SJCRH30 (cell line): ENCODE measurements at places on chromosomes 11 and 22. TPM values are rescaled to one million over a fixed set of nuclear protein-coding genes. Genes with fewer than 3 reads are reported as not detected.

Gene CCDC81
- 0.81 and 1.2 TPM in 2 replicates for total RNA-seq

Gene SMIM38
- 0.30 and 0.40 TPM in 2 replicates for total RNA-seq

Gene CHRNA10
- 0.33 and 0.91 TPM in 2 replicates for total RNA-seq

Gene SCO2
- total RNA-seq, result 0.71 and 2.1 TPM in 2 replicates

Gene MS4A12
- total RNA-seq, result not detected in 2 replicates

Gene OR51S1
- total RNA-seq, result not detected in 2 replicates

Gene RAPSN
- 91.3 and 93.5 TPM in 2 replicates for total RNA-seq

Gene UBQLN3
- not detected in 2 replicates for total RNA-seq

Gene MRGPRE
- total RNA-seq, result not detected in 2 replicates

Gene TCN1
- total RNA-seq, result not detected in 2 replicates

Gene CHRM4
- 0.81 and 0.97 TPM in 2 replicates for total RNA-seq

Gene CECR2
- total RNA-seq, result 17.6 and 19.1 TPM in 2 replicates

Gene EMID1
- 2.2 and 2.3 TPM in 2 replicates for total RNA-seq

Gene RAB39A
- 4.3 and 5.8 TPM in 2 replicates for total RNA-seq

Gene ANO3
- 0.12 and 0.56 TPM in 2 replicates for total RNA-seq

Gene KRTAP5-9
- not detected in 2 replicates for total RNA-seq

Gene PGR
- total RNA-seq, result 0.05 TPM in 1 of 2 replicates, not detected in the other

Gene UBQLNL
- total RNA-seq, result not detected in 2 replicates

Gene VSIG2
- not detected in 2 replicates for total RNA-seq

Gene ARHGAP42
- 23.3 and 26.5 TPM in 2 replicates for total RNA-seq

Gene AQP11
- total RNA-seq, result 0.99 and 1.5 TPM in 2 replicates

Gene GLYATL1B
- 0.24 and 0.28 TPM in 2 replicates for total RNA-seq

Gene MMP8
- total RNA-seq, result not detected in 2 replicates

Gene REXO2
- total RNA-seq, result 76.0 and 81.3 TPM in 2 replicates

Gene CCDC73
- total RNA-seq, result 0.02 TPM in 1 of 2 replicates, not detected in the other

Gene ARHGAP20
- not detected in 2 replicates for total RNA-seq

Gene MMP7
- total RNA-seq, result not detected in 2 replicates

Gene PHOX2A
- not detected in 2 replicates for total RNA-seq

Gene MIAT
- 1.3 and 1.9 TPM in 2 replicates for total RNA-seq

Gene P2RX6
- 10.0 and 11.3 TPM in 2 replicates for total RNA-seq

Gene OR51I1
- total RNA-seq, result not detected in 2 replicates

Gene DERL3
- not detected in 2 replicates for total RNA-seq

Gene TMEM151A
- not detected in 2 replicates for total RNA-seq

Gene RAB30
- 8.0 and 8.2 TPM in 2 replicates for total RNA-seq

Gene C22orf15
- not detected in 2 replicates for total RNA-seq

Gene TRIM29
- not detected in 2 replicates for total RNA-seq

Gene DGCR6
- total RNA-seq, result 5.4 and 8.2 TPM in 2 replicates

Gene KCTD17
- 12.5 and 14.1 TPM in 2 replicates for total RNA-seq

Gene GALNT18
- total RNA-seq, result 15.1 and 16.4 TPM in 2 replicates

Gene ASCC2
- total RNA-seq, result 19.5 and 22.1 TPM in 2 replicates

Gene MPZL2
- not detected in 2 replicates for total RNA-seq

Gene C11orf86
- not detected in 2 replicates for total RNA-seq
